Gastroesophageal sphincter (tissue), 4 donors: ENCODE measurements at places on chromosomes 4 and X. TPM values are rescaled to one million over a fixed set of nuclear protein-coding genes. Genes with fewer than 3 reads are reported as not detected.
A peak's percentile ranks its signal among the peaks of the same experiment; 100 is the strongest.

DNA sequence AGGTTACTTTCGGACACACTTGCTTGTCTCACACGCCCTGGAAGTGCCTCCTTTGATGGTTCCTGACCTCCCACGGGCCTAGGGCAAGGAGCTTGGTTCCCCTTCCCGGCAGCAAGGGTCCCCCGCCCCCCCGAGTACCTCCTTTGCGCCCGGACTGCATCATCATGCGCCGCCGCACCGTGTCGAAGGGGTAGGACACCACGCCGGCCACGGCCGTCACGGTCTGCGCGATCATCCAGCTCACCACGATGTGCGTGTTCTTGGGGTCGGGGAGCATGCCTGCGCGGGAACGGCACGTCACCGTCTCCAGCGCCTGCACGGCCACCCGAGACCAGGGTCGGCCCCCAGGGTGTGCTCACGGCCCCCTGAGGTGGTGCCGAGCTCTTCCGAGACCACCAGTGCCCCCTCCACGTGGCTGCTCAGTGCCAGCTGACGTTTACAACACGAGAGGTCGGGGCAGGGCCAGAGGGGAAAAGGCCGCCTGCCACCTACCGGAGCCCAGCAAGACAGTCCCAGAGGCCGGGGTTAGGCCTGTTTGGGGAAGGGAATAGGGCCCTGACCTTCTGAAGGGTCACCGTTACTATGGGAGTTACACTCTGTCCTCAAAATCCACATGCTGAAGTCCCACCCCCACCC lies 4.7 kb downstream of the SLC25A6 start:
- peaks cover 87% of the 10 kb centered on the region for H3K36me3 ChIP-seq
- H3K27me3 ChIP-seq, result no peaks in the 10 kb centered on the region
- H3K4me1 ChIP-seq, result peaks cover 3% of the 10 kb centered on the region
- no peak for ATAC-seq

- H3K4me1 ChIP-seq, result peaks cover 65% of the 10 kb centered on the region
- no peaks in the 10 kb centered on the region for H3K36me3 ChIP-seq
- peak overlapping the region; percentile 80 for H3K27ac ChIP-seq
- no peak overlapping the region for H3K4me3 ChIP-seq
- no peak for ATAC-seq
Observed at GRCh38 chr4:7971159-7971631, 31.5 kb upstream of the AFAP1 start.

DNA sequence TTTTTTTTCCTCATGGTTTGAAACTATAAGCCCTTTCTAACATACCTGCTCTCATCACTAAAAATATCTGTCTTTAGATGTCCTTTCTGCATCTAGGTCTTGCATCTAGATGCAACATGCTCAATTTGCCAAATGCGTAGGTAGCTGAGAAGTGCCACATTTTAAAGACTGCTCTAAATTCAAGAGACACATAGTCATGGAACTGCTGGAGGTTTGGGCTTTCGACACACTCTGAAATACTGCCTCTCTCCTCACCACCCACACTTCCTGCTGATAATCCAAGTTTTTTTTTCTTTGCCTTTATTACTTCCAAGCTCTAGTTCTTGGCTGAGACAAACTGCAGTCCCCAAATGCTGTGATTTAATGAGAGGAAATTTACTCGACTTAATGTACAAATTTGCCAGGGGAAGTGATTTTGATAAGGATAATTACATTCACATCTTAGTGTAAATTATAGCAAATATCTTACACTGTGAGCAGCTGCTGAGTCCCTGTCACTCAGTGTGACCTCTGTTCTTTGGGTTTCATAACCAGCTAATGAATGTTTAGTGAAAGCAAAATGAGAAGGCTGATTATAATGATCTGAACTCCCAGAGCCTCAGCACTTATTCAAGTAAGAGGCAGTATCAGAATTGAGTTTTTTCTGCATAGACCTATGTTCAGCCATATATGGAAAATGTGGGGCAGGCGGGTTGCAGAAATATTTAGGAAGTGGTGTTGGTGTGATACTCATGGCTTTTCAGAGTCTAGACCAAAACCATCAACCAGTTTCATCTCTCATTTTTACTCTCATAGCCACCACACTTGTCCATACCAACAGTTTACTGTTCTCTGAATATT lies 31.3 kb downstream of the DRD5 start:
- no peak overlapping the region for H3K27ac ChIP-seq
- H3K27me3 ChIP-seq, result no peaks in the 10 kb centered on the region
- H3K4me3 ChIP-seq, result no peak overlapping the region
- ATAC-seq, result no peak
- no peaks in the 10 kb centered on the region for H3K36me3 ChIP-seq

- H3K4me1 ChIP-seq, result no peaks in the 10 kb centered on the region
- H3K36me3 ChIP-seq, result no peaks in the 10 kb centered on the region
- no peak for ATAC-seq
- H3K27ac ChIP-seq, result peak overlapping the region; percentile 42
Observed at GRCh38 chrX:17081968-17082367, 135.5 kb downstream of the REPS2 start.

SSX1 gene
- not detected for total RNA-seq

CENPVL1 gene
- not detected for total RNA-seq

GRCh38 chrX:153444333-153445011 lies 1.4 kb downstream of the TREX2 start:
- no peaks in the 10 kb centered on the region for H3K4me1 ChIP-seq
- H3K27ac ChIP-seq, result no peak overlapping the region
- no peak overlapping the region for H3K4me3 ChIP-seq
- peaks cover 9% of the 10 kb centered on the region for H3K27me3 ChIP-seq
- H3K36me3 ChIP-seq, result peaks cover 1% of the 10 kb centered on the region
- ATAC-seq, result peak; percentile 10

DNA sequence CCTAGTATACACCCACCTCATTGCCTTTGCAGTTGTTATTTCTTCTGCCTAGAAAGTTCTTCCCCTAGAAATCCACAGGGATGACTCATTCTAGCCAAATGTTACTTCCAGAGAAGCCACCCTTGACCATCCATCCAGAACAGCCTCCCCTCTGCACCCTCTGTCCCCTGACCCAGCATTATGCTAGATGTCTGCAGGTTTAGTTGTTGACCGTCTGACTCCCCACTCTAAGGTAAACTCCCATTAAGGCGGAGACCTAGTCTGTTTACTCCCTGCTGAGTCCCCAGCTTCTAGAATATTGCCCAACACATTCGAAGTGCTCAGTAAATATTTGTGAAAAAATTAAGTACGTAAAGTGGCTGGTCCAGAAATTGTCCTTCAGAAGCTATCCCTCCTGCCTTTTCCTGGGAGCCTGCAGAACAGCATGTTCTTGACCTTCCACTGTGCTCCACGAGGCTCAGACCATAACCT lies 11.0 kb downstream of the SRD5A3 start:
- no peaks in the 10 kb centered on the region for H3K36me3 ChIP-seq
- peaks cover 17% of the 10 kb centered on the region for H3K4me1 ChIP-seq
- no peak for ATAC-seq
- H3K27ac ChIP-seq, result no peak overlapping the region

DCUN1D4 gene
- total RNA-seq, result 52.0 TPM

DNA sequence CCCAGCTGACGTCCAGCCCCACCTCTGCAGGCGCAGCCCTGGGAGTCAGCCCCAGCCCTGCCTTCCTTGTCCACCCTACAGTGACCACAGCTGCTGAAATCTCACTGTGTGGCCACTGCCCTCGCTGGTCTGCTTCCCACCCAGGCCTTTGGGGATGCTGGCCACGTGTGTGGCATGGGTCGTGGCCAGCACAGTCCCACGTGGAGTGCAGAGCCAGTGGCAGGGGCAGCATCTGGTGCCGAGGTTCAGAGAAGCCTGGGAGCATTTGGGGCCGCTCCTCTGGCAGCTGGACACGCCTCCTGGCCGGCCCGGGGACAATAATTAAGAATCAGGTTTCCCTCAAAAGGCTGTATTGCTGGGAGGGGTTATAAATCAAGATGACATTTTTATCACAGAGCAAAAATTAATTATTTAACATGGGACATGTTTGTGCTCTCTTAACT lies 92.1 kb downstream of the HMX1 start:
- peaks cover 34% of the 10 kb centered on the region for H3K27me3 ChIP-seq
- H3K4me3 ChIP-seq, result no peak overlapping the region
- no peaks in the 10 kb centered on the region for H3K4me1 ChIP-seq
- H3K36me3 ChIP-seq, result no peaks in the 10 kb centered on the region
- no peak for ATAC-seq
- no peak overlapping the region for H3K27ac ChIP-seq

- no peaks in the 10 kb centered on the region for H3K36me3 ChIP-seq
- H3K4me1 ChIP-seq, result no peaks in the 10 kb centered on the region
- ATAC-seq, result no peak
- H3K27ac ChIP-seq, result no peak overlapping the region
- H3K27me3 ChIP-seq, result no peaks in the 10 kb centered on the region
- H3K4me3 ChIP-seq, result no peak overlapping the region
Observed at GRCh38 chrX:78693012-78693411, 33.9 kb upstream of the RTL3 start.

DNA sequence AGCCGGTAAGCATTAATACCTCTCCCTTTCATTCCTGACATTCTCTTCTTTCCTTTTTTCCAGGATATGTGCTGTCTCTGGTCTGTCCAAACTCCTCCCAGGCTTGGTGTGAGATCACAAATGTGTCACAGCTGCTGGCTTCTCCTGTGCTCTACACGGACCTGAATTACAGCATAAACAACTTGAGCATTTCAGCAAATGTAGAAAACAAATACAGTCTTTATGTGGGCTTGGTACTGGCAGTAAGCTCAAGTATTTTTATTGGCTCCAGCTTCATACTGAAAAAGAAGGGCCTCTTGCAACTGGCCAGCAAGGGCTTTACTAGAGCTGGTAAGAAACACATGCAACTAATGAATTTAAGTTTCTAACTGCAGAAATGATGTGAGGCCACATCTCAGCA lies 8.4 kb downstream of the NIPAL1 start:
- H3K27ac ChIP-seq, result no peak overlapping the region
- no peak for ATAC-seq
- no peaks in the 10 kb centered on the region for H3K4me1 ChIP-seq
- no peaks in the 10 kb centered on the region for H3K36me3 ChIP-seq

DNA sequence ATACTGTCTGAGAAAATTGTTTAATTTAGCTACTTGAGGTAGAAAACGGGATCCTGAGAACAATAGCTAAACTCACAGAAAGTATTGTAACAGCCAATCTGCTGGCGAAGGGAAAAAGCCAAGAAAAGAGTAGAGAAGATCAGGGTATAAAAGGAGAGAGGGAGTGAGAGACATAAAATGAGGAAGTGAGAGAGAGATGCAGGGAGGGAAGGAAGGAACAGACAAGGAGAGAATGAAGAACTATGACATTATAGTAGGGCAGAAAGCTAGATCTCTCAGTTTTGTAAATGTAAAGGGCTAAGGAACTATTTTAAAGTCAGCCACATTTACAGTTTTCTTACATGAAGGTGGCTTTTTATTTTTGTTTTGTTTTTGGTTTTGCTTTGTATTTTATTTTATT lies 1.6 kb upstream of the GIMD1 start:
- no peak overlapping the region for H3K27ac ChIP-seq
- H3K36me3 ChIP-seq, result no peaks in the 10 kb centered on the region
- no peak overlapping the region for H3K4me3 ChIP-seq
- H3K4me1 ChIP-seq, result no peaks in the 10 kb centered on the region
- peaks cover 4% of the 10 kb centered on the region for H3K27me3 ChIP-seq

DNA sequence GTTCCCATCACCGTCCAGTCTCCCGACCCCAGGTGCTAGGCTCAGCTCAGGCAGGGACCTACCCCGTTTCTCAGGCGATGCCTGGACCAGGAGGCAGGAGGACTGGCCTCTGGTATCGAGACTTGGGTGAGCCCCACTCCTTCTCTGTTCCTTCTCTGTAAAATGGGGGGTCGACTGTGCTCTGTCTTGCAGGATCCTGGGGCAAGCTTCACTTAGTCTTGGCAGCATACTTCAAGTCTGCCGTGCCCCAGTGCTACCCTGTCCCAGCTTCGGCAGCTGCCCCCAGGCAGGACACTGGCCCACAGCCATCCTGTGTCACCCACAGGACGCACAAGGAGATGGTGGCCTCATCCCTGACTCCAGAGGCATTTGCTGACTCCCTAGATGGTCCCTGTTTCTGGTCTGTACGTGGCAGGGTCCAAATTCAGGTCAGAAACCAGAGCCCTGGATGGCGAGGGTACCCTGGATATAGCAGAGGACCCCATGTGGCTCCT lies 7.0 kb upstream of the HAUS7 start:
- H3K36me3 ChIP-seq, result no peaks in the 10 kb centered on the region
- H3K27ac ChIP-seq, result peak overlapping the region; percentile 43
- no peaks in the 10 kb centered on the region for H3K27me3 ChIP-seq

DNA sequence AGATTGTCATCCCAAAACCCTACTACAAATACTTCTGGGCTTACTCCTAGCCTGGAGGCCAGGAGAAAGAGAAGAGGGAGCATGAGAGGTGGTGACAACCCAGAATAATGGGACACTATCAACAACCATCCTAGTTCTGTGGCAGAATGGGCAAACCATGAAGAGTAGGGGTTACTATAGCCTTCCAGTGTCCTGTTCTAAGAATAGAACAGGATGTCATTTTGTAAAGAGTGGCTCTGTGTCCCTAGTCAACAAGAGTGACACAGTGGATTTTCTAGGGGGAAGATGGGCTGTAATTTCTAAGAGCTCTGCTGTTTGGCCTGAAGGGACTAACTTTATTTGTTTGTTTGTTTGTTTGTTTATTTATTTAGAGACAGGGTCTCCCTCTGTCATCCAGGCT lies 136.0 kb downstream of the PLS3 start:
- H3K27me3 ChIP-seq, result no peaks in the 10 kb centered on the region
- H3K4me3 ChIP-seq, result no peak overlapping the region
- no peak overlapping the region for H3K27ac ChIP-seq
- H3K36me3 ChIP-seq, result no peaks in the 10 kb centered on the region
- ATAC-seq, result no peak

- H3K27me3 ChIP-seq, result no peaks in the 10 kb centered on the region
- no peak overlapping the region for H3K4me3 ChIP-seq
- H3K36me3 ChIP-seq, result no peaks in the 10 kb centered on the region
- no peak for ATAC-seq
- no peaks in the 10 kb centered on the region for H3K4me1 ChIP-seq
Observed at GRCh38 chrX:40936827-40937226, 148.4 kb upstream of the USP9X start.

DNA sequence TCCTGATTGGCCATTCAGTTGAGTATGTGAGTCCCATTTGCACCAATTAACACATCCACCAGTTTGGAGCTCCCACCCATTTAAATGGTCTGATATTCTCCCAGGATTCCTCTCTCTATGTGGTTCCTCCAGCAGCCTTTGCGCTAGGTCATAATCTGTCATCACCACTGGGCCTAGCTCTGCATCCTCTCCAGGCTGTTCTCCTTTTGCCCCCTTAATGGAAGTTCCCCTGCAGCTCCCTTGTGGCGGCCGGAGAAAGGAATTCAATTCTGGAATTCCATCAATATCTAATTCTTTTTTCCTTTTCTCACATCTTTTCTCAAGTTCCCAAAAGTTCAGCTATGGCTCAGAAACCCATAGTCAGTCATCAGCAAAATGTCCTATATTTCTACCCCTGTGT lies 2184.4 kb upstream of the AGA start:
- no peak overlapping the region for H3K27ac ChIP-seq
- H3K4me1 ChIP-seq, result no peaks in the 10 kb centered on the region
- no peak overlapping the region for H3K4me3 ChIP-seq

- H3K27ac ChIP-seq, result peak overlapping the region; percentile 48
- H3K4me3 ChIP-seq, result no peak overlapping the region
- H3K36me3 ChIP-seq, result no peaks in the 10 kb centered on the region
- H3K27me3 ChIP-seq, result no peaks in the 10 kb centered on the region
- peaks cover 15% of the 10 kb centered on the region for H3K4me1 ChIP-seq
Observed at GRCh38 chr4:174457468-174457867, 64.8 kb downstream of the HPGD start.
